ENCODE measurements at places on chromosomes 12 and 14.

- no peak for DNase-seq
Measured at GRCh38 chr12:27193106-27193505, 51.0 kb upstream of the STK38L start.

- DNase-seq: no peak
Measured at GRCh38 chr14:68970736-68971135, 8.4 kb downstream of the ACTN1 start.

DNA sequence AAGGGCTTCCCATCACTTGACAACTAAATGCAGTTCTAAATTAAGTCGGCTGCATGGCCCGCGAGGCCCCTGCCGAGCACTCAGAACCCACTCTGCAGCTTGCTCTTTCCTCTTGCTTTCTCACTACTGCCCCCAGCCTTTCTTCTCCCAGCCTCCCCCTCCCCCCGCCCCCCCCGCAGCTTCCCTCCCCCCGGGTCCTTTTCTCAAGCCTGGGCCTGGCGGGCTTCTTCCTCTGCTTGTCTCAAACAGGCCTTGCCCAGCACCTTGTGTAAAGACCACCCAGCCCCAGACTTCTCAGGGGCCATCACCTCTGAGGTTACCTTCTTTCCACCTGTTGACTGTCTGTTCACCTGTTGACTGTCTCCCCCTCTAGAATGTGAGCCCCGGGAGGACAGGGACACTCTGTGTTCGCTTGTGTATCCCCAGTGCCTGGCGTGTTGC is 1.1 kb downstream of the CYP46A1 start:
- no peak for DNase-seq

- DNase-seq: no peak
Measured at GRCh38 chr12:71276541-71276940, 118.7 kb upstream of the TSPAN8 start.

- DNase-seq: no peak
Measured at GRCh38 chr12:101616027-101616494, 21.3 kb downstream of the MYBPC1 start.

GRCh38 chr12:62106547-62107185 is 153.5 kb upstream of the USP15 start:
- no peak for DNase-seq

DNA sequence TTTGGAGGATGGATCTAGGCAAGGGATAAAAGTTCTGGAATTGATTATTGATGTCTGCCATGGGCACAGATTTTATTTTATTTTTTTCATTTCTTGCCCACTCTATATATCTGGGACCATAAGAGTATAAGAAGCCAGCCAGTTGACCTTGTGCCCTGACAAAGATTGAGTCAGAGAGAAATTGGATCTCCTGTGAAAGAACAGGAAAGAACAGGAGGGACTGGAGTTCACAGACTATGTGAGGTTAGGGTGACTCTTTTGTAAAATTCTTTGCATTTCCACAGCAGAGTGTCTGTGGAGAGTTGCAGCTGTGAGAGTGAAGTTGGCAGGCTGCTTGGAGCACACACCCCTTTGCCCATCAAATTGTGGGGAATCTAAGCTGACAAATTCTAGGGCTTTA is 358.4 kb upstream of the TBX3 start:
- DNase-seq: no peak

GRCh38 chr14:87805315-87805723 is 187.7 kb downstream of the GALC start:
- DNase-seq: peak; percentile 22

DNA sequence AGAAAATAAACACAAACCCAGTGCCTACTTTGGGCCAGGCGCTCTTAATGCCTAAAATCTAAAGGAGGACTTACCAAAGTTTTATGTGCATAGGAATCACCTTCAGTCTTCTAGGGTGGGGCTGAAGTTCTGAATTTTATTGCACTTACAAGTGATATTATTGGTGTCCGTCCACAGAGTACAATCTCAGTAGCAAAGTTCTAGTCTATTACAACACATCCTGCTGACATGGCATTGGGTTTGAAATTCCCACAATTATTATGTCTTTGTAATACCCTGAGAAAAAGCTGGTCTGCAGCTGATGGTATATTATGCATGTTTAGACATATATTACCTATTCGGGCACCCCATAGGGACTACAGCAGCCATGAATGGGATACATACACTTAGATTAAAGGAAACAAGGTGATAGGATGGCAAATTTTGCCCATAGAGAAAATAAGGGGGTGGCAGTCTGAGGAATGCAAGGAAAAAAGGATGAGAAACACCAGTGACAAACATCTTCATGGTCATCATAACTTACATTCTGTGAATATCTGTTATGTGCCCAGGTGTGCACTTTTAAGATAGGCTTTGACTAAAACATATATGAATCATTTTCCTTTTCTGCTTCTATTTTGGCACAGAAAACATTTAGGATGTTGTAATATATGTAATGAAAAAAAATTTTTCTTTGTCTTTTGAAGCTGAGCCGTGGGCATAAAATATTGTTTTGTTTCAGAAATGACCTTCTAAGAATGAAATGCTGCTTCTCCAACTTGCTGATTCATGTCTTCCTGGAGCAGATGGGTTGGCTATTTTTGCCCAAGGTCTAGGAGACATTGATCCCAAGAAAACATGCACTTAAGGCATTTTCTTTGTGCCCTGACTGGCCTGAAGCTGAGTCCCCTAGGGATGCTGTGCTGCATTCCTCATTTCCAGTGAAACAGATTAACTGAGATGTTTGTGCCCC is 27.2 kb upstream of the ALG10 start:
- DNase-seq: no peak

DNA sequence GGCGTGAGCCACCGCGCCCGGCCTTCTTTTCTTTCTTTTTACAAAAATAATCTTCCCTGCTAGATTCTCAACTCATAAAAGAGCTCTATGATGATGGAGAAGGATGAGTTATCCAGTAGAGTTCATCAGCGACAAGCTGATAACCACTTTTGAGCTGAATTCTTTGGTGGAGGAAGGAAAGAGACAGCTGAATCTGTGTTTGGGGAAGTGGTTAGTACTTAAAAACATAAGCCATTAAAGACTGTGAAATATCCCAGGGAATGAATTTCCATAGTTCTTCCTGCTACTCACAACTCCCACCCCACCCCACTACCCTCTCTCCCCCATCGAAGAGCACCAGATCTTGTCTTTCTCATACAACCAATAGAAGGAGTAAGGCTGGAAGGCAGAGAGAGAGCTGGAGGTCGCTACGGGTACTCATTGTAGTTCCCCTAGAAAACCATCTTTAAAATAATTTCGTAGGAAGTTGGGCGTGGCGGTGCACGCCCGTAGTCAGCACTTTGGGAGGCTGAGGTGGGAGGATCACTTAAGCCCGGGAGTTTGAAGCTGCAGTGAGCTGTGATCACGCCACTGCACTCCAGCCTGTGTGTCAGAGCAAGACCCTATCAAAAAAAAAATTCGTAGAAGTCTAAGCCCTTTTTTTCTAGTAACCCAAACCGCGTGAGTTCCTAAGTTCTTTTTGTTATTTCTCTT is 647 bp upstream of the ESPL1 start:
- DNase-seq: no peak

DNA sequence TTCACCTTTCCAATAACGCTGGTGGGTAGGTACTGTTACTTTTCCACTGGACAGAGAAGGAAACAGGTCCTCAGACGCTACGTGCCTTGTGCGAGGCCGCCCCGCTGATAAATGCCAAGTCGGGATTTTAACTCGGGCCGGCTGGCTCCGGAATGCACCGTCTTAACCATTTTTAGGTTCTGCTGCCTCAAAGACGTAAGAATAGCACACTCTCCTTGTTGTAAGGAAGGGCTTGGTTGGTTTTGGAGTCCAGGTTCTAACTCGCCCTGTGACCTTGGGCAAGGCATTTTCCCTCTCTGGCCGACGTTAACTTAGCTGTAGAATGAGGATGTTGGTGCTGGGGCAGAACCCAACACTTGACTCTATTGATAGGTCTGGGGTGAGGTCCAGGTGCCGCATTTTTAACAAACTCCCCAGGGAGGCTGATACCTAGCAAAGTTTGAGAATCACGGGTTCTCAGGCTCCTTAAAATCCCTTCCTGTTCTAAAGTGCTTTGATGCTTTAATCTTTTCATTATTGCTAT is 814 bp downstream of the ANKRD13A start:
- DNase-seq: no peak

DNA sequence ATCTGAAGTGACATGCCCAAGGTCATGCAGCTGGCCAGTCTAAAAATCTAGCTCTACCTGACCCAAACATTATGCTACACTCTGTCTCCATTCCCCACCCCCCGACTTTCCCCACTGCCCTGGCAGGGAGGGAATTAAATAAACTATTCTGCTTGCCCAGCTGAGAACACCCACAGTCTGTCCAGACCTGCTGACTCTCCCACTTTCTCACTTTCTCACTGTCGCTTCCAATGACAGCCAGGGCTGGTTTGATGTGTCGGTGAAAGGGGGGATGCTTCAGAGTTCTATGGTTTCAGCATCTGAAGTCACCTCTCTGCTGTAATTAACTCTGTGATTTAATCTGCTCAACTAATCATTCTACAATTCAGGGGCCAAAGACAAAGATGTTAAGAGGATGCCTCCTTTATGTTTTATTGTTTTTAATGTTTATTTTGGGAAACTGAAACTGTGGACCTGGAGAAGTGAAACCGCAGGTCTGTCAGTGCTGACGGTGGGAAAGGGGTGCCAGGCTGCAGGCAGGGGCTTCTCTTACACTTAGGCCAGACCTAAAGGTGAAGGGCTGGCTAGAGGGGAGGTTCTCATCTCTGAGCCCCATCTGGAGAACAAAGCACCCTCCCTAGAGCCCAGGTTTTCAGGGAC is 8.1 kb upstream of the MSI1 start:
- DNase-seq: no peak

DNA sequence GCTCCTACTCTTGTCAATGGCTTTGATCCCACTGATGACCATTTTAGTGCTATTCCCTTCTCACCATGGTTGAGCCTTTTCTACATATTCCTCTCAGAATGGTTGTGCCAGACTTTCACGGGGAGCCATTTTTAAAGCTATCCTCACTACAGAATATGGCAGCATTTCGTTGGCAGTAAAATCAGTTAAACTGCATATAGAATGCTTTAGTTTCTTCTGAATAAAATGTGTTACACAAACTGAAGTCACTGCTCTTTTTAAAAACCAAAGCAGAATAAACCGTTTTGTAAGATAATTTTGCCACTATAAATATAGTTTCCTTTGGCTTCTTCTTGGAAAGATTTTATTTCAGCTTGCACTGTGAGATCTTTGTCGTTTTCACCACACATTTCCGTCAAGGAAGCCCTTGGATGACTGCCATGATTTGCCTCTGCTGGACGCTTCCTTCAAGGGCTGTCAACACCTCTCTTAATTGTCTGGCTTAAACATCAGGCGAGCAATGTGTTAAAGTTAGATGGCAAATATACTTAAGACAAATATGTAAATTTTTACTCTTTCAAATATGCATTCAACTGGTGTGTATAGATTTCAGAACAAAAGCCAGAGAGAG is 624.2 kb downstream of the DIO2 start:
- DNase-seq: no peak

- no peak for DNase-seq
Measured at GRCh38 chr12:100798286-100799160, 3.9 kb downstream of the ANO4 start.

DNA sequence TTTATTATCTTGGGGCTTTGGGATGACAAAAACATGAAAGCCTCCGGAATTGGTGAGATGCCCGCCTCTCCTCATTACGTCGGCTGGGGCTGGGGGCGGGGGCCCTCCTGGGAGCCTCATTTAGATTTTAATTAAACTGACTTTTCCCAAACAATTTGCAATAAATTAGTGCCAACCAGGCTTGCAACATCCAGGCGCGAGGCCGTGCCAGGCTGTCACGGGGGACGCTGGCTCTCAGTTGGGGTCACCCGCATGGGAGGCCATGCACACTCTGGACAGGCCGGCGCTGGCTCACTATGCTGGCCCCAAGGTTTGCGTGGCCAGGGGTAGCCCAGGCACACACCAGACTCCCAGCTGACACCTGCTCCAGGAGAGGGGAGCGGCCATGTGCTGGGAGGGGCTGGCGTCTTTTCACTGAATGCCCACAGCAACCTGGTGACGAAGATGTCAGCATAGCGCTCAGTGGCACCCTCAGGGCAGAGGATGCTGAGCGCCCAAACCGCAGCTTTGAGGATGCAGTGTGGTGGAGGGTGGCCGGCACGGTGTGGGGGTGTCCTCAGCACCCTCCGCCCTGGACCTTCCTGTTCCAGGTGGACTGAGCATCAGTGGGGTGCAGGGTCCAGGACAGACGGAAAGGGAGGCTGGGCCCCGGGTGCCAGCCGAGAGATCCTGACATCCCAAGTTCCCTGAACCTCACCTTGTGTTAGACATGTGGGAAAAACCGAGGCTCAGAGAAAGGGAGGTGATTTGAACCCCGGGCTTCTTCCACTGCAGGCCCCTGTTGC is 190.8 kb upstream of the C14orf180 start:
- no peak for DNase-seq

GRCh38 chr12:56628671-56629458 is 1.3 kb downstream of the BAZ2A start:
- peak; percentile 54 for DNase-seq

- peak; percentile 66 for DNase-seq
Measured at GRCh38 chr14:24430143-24430681, 458 bp downstream of the KHNYN start.

DNA sequence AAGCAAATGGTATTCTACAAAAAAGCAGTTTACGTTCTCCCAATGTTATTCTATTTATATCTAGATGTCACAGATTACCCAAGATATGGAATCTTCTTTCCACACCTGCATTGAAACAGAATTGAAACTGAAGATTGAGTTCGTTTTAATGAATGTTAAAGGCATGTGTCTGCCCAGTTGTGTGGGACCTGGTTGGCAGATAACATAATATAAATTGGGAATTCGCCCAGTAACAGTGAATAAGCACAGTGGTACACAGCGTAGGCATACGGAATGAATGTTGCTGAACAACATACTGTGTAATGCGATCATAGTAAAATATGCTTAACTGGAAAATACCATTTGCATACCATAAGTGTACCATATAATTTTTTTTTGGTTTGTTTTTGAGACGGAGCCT is 4.3 kb downstream of the KHNYN start:
- no peak for DNase-seq

DNA sequence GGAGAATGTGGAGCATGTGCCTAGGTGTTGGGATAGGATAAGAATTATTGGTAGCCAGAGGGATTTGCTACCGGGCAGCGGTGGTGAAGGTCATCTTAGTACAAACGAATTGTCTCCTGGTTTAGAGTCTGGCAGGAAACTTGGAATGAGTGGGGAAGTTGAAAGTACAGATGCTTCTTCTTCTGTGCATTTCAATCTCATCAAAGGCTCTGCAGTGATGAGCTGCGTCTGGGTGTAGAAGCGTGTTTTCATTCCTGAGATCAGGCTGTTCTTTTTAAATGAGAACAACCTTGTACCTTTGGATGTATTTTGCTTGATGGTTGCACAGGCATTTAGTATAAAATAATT is 2.1 kb downstream of the WNK1 start:
- no peak for DNase-seq

GRCh38 chr14:61811882-61812346 is 49.7 kb downstream of the SNAPC1 start:
- no peak for DNase-seq

- DNase-seq: no peak
Measured at GRCh38 chr14:93821051-93821450, 32.8 kb upstream of the PRIMA1 start.

- DNase-seq: no peak
Measured at GRCh38 chr12:10341892-10342509, 34.3 kb downstream of the KLRD1 start.

All from stimulated activated CD4-positive, alpha-beta T cell treated with anti-CD3 and anti-CD28 coated beads, TNF-alpha, amount 100 ng/mL, for 24 hours (primary cell).